ENCODE measurements at places on chromosomes 4 and X.

DNA sequence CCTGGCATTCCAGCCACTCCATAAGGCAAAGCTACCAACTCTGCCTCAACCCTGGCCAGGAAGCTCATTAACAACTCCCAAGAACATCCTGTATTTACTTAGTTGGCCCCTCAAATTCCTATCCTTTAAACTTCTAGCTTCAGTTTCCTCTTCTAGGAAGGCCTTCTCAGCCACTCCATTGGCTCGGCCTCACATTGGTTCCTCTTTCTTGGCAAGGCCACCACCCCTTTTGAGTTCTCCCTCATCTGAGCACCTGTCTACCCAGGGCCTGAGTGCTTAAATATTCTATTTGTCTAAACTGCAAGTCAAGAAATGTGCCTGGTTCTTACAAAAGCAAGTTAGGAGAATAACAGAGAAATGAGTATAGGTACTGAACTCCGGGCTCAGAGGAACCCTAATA lies 10.0 kb downstream of the SMC1A start:
- no peak for DNase-seq

DNA sequence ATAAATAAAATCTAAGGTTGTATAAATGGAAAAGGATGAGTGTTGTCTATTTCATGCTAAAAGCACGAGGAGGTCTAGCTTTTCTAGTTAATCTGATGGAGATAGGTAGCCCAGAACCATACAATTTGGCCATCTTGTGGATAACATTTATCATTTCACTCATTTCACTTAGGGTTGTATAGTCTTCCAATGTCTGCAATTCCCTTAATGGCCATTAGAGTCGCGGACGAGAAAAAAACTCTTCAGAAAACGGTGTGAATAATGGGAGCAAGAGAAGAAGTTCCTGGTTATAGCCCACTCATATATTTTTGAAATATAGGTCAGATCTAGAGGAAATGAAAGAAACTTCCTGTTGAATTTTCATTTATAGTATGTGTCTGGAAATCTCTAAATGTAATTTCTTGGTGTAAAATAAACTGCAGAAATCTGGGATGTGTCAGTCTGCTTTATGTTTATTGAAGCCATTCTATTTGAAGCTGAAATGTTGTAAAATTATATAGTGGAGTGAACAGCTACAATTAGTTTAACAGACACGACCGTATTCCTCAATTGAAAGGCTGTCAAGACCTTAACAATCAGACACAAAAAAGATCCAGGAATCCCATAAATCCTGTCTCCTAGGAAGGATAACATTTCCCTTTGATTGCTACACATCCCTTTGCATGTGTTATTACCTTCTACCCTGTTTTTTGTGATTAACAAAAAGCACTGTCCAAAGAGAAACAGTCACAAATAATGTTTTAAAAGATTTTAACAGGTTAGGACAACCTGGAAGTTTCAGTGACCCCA lies 47.7 kb upstream of the MGST2 start:
- no peak for DNase-seq

DNA sequence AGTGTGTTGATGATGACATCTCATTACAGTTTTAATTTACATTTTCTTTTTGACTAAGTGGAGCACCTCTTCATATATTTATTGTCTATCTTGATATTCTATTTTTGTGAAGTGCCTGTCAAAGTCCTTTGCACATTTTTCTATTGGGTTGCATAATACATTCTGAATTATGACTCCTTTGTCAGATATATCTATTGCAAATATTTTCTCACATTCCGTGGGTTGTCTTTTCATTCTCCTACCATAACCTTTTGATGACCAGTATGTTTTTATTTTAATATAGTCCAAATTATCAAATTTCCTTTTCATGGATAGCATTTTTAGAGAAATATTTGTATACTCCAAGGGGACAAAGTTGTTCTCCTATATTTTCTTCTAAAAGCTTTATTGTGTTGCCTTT lies 126.4 kb downstream of the PJA1 start:
- no peak for DNase-seq

DNA sequence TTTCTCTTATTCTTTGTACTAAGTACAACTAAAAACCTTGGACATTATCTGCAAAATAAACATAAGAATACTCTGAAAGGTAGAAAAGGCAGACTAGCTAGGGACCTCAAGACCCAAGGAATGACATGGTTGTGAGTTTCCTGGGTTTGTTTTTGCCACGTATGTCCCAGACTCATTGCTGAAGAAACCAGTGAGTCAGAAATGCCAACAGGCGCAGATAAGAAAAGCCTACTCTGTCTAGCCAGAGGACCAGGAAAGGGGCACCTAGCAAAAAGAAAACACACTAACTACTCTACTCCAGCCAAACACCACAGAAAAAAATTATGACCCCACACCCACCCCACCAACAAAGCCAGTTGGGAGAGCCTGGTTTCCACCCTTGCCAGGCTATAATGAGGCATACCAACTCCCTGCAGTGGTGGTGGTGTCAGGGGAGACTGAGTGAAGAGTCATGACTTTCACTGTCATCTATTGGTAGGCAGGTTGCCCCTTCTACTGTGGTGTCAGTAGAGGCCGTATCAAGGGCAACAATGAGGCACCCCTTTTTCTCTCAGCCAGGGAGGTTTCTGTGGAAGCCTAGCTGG lies 10.9 kb downstream of the MTMR1 start:
- no peak for DNase-seq

DNA sequence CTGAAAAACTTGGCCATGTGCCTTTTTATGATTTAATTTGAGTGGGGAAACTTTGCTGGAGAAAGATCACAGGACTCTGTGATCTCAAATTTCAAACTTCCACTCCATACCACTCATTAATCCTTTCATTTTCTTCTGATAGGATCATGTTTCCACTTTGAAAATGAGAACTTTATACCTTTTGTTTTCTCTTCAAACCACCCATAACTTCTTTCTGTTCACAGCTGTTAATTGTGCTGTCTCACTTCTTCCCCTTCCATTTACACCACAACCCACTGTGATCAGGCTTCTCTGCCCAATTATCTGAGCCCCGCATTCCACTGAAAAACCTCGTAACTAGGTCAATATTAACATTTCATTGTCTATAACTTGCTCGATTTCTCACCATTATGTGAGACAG lies 47.0 kb upstream of the ARSJ start:
- no peak for DNase-seq

DNA sequence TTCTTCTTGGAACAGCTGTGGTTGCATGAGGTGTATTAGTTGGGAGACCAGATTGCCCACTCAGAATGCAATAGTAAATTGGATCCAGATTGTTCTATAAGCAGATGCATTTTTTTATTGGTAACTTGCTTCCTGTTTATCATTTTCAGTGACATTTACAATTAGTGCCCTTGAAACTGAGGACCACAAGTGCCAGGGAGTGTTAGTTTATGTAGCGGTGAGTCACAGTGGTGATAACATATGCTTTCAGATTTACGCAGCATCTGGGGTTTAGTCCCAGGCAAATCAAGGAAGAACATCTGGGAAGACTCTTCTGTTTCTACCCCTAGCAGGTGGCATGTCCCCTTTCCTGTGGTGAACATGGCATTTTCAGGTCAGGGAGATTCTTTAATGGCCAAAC lies 24.1 kb downstream of the FRMPD4 start:
- DNase-seq: no peak

DNA sequence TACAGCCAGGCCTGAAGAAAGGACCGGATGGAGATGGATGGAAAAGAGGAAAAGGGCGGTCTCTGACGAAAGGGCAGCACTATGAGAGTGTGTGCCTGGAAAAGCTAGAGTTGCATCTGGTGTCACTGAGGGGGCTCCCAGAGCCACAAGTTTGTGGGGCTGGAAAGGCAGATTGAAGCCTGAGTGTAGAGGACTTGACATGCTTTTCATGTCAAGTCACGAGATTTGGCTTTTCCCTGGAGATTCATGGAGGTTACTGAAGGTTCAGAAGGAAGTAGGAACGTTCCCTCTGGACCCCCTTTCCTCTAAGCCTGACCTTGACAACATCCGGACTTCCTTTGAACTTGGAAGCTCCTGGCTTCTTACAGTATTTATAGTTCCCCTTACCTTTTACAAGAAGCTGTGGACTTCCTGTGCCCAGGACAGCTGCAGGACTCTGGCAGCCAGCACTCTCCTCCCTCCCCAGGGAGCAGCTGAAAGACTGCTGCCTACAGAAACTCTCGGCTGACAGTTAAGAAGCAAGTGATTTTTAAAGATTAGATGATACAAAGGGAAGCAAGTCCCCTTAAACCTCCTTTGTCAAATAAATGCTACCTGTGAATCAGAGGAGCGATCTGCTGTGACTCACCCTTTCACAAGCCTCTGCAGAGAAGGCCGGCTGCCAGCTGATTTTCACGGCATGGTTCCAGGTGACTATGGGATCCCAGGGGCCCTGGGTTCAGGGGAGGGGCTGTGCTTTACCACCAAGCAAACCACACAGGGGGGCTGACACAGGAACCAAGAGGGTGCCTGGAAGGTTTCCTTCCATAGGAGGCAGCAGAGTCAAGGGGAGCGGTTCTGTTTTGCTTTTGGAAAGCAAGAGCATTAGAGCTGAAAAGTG lies 72.9 kb upstream of the STIM2 start:
- no peak for DNase-seq

- DNase-seq: no peak
Observed at GRCh38 chr4:162475246-162475645, 311.4 kb upstream of the FSTL5 start.

DNA sequence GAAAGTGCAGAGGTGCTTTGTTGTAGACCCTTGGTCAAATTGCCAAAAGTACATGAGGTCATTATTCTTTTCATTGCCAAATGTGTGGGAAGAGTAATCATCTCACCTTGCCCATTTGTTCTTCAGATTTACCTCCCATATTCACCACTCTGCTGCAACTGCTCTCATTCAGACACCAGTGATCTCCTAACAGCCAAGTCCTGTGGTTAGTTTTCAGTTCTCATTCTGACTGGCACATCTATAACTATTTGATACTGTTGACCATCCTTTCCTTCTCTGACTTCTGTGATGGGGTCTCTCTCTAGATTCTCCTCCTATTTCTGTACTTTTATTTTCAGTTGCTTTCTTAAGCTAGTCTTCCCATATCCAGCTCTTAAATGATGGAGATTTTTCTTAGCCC lies 39.8 kb downstream of the GRIA3 start:
- DNase-seq: no peak

- DNase-seq: no peak
Observed at GRCh38 chr4:147339100-147339499, 141.8 kb upstream of the EDNRA start.

DNA sequence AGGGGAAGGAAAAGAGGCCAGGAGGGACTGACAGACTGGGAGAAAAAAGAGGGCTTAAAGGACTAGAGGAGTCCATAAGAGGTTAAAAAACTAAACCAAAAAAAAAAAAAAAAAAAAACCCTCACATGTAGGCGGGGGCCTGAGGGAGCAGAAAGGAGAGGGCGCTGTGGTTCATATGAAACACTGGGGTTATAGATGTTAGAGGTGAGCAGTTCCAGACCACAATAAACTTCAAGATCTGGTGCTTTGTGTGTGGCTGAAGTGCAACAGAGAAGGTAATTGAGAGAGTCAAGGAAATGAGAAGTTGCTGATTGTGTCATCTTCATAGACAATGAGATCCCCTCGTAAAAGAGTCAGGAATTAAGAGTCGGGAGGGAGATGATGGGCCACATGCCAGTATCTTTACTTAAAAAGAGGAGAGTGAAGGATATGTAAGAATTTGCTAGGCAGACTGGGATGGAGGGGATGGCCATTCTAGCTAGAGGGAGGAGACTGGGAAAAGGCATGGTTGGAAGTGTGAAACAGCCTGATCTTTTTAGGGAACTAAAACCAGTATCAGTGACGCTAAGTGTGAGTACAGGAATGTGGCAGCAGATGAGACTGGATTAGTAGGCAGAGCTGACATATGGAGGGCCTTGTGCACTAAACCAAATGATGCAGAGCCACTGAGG lies 18.4 kb upstream of the OGT start:
- no peak for DNase-seq

Measured in CMK (cell line).